Caudate nucleus (tissue), 63 donors: ENCODE measurements at places on chromosomes 4 and X.

- no peak for DNase-seq
Observed at GRCh38 chr4:46462733-46463132, 72.8 kb upstream of the GABRA2 start.

DNA sequence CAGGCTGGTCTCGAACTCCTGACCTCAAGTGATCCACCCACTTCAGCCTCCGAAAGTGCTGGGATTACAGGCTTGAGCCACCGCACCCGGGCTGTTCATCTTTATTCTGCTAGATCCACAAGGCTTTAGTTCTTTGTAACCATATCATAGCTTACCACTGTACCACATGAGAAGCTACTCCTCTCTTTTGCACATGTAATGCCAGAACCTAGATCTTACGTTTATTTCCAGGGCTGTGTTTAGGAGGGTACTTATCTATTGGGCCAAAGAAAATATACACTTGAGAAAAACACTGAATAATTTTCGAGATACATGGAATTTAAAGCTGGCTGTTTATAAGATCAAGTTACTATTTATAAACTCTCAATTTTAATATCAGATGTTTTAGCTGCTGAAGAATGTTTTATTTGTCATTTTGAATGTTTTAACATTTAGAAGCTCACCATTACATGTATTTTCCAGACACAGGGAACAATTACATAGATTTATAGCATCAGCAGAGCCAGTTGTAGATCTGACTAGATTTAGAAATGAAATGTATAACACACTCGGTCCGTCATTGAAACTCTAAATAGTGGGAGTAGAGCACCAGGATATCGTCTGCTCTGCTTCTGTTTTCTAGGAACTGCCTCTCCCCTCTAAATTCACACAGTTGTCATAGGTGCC lies 155.3 kb upstream of the HAND2 start:
- DNase-seq: no peak

DNA sequence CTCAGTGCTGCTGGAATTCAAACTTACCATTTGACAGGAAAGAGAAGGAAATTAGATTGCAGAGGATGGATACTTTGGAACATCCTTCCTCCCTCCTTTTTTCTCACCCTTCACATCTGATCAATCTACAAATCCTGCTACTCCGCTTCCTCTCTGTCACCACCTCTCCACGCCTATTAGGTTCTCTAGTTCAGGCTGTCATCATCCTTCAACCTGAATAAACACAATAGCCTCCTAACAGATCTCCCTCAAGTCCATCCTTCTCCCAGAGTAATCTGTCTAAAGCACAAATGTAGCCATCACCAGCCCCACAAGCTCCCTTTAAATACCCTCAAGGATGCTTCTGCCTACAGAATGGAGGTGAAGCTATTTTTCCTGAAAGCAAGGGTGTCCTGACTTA lies 20.0 kb upstream of the SLAIN2 start:
- DNase-seq: no peak

DNA sequence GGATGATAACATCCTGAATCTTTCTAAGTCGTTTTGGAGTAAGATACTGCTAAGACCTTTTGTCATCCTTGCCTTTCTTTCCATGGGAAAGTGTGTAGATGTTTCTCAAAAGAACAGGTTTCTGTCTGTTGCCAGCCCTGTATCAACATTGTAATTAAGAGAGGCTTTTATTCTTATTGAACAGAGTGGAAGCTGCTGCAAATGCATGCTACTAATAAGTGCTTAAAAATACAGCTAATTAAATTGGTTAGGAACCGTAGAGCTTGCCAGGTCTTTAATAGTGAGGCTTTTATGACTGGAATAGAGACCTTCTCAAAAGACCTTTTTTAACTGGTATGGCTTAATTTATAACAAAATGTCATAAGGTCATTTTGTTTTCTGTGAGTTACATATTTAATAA lies 34.4 kb downstream of the INTU start:
- no peak for DNase-seq

GRCh38 chrX:32514986-32515385 lies 696.4 kb downstream of the DMD start:
- DNase-seq: no peak

GRCh38 chr4:15992167-15992485 lies 29.2 kb upstream of the FGFBP2 start:
- no peak for DNase-seq

DNA sequence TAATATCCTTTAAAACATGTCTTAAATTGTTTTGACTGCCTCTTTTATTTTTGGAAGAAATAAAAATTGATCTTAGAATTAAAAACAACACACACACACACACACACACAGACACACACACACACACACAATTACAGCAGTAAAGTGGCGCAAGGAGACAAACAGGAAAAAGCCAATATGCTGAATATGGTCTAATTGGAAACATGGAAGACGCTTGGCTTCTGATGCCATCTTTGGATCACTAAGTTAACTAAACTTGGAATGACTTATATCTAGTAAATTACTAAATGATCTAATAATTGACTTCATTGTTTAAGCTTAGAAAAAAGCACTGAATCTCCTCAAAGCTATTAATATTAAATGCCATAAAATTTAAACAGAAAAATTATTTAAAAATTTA lies 1093.4 kb downstream of the ADGRL3 start:
- DNase-seq: no peak

- no peak for DNase-seq
Observed at GRCh38 chr4:157587681-157588423, 367.3 kb downstream of the GRIA2 start.

- no peak for DNase-seq
Observed at GRCh38 chrX:132648895-132649294, 160.1 kb upstream of the MBNL3 start.

DNA sequence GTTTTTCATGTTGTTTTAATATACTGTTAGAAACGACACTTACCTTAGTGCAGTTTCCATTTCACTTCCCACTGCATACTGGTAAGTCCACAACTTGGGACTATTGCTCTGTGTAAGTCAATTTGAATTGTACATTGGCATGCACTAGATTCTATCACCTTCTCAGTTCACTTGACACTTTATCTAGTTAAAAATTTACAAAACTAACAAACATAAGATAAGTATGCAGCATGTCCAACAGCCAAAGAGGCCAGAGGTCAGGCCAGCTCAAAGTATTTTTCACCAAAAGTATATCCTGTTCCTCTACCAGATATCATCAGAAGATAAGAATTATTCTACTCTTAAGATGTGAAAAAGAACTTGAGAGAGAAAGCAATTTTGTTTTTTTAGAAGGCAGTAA lies 75.9 kb downstream of the QRFPR start:
- DNase-seq: no peak

- DNase-seq: no peak
Observed at GRCh38 chr4:106312997-106313522, 2.9 kb downstream of the TBCK start.

DNA sequence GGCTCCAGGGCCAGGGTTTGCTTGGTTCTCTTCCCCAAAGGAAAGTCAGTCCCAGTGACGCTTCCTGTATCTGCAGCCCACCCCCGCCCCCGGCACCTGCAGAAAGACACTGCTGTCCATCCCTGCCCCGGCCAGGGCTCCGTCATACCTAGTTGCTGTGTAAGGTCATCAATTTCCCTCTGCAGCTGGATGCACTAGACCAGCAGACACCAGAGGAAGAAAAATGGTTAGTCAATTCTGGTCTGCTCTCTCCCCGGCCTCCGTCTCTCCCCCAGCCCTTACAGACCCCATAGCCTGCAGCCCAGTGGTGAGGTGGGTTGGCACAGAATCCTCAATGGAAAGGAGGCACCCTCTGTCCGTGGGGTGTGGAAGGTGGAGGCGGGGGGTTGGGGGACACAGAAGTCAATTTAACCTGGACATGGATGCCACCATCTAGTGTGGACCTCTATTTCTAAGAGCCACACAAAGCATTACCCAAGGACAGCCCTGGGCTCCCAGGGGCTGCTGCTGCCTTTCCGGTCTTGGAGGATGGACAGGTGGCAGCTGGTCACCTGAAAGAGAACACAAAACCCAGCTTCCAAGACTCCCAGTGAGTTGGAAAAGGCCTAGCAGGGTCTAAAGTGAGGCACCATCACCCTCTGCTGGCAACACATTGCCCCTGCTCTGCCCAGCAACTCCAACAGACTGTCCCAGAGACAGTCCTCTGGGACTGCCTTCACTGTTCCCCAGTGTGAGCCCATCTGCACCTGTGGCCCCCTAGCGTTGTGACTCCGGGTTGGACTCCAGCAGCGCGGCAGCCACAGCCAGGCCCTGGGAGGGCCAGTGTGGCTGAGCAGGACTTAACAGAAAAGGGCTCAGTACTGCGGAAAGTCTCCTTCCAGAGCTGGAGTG lies 40.2 kb upstream of the NHSL2 start:
- DNase-seq: no peak

- DNase-seq: no peak
Observed at GRCh38 chr4:75003979-75004378, 71.1 kb downstream of the PARM1 start.

DNA sequence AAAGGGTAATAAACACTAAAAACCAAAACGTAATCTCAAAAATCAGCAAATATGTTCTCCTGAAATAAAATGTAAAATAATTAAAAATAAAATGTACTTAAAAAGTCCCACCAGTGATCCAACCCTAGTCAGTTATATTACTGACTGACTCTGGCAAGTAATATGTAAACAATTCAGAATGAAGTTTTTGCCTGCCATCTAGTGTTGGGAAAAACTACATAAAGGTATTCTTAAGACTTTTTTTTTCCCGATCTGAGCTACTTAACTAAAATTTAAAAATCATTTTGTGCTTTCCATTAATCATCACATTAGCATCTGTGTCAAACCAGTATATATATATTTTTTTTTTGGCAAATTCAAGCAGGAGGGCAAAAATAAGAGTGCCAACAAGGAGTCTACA lies 24.0 kb downstream of the RCHY1 start:
- DNase-seq: no peak

DNA sequence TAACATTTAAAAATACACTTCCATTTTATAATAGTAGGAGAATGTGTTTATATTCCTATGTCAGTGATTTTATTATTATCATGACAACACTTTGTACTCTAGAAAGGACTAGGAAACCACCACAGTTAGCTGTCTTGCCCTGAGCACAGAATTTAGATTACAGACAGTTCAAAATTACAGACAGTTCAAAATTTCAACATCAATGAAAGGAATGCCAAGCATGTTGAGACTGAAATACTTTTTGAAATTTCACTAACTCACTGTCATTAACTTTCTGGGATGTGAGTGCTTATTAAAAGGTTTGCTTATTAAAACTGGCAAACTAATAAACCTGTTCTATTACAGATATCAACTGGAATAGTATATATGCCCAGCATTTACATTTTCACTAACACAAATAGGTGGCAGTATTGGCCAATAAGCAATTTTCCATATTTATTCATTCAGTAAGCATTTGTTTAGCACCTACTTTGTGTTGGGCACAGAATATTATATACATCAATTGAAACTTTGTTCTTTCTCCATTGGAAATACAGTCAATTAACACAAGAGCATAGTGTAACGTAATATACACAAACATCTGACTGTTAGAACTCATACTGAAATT lies 179.4 kb downstream of the FBXW7 start:
- DNase-seq: no peak

DNA sequence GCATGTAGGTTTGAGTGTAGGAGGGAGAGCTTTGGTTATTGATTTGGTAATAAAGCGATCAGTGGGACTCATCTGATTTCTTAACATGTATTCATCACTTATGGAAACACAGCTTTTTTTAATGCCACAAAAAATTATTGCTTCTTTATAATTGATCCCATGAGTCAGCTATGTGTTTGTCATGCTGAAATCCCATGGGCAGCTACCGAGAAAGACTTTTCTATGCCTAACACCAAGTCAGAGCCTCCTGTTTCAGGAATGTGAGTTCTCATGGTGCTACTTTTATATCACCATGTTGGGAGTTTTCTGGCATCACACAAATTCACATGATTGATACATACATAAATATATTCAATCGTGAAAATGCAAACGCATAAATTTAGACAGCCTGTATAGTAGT lies 165.7 kb downstream of the RAPGEF2 start:
- DNase-seq: no peak

- no peak for DNase-seq
Observed at GRCh38 chr4:126486377-126486776, 1146.4 kb upstream of the INTU start.

DNA sequence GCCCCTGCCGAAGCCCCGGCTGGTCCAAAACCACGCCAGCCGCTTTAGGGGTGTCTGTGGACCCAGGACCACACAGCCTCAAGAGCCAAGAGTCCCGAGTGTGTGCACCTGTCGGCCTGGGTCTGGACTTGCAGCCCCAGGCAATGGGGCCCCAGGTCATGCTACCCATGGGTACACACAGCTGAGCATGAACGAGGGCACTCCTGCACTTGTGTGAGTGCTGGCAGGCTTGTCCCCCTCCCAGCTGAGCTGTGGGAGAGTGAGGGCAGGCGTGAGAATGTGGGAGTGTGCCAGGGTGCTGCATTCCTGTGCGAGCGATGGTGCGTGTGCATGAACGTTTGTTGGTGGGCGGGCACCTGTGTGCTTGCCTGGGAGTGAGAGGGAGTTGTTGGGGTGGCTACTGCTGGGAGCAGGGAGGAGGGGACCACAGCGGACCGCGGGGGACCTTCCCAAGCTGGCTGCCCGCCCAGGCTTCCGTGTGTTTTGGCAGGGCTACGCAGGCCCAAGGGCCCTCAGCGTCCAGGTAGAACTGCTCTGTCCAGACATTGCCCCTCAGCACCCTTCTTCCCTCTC lies 30.8 kb downstream of the BLOC1S4 start:
- DNase-seq: no peak

DNA sequence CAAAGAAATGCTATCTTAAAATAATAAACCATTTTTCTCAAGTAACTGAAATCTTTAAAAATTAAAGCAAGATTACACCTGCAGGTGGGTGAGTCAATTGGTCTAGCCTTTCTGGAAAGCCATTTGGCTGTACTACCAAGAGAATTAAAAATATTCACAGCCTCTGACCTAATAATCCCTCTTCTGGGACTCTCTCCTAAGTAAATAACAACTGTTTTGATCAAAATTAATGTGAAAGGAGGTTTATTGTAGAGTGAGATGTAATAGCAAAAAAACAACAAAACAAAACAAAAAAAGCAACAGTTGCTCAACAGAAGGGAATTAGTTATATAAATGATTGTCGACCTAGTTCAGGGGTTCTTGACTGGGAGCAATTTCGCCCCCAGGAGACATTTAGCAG lies 89.0 kb downstream of the GEMIN8 start:
- no peak for DNase-seq

DNA sequence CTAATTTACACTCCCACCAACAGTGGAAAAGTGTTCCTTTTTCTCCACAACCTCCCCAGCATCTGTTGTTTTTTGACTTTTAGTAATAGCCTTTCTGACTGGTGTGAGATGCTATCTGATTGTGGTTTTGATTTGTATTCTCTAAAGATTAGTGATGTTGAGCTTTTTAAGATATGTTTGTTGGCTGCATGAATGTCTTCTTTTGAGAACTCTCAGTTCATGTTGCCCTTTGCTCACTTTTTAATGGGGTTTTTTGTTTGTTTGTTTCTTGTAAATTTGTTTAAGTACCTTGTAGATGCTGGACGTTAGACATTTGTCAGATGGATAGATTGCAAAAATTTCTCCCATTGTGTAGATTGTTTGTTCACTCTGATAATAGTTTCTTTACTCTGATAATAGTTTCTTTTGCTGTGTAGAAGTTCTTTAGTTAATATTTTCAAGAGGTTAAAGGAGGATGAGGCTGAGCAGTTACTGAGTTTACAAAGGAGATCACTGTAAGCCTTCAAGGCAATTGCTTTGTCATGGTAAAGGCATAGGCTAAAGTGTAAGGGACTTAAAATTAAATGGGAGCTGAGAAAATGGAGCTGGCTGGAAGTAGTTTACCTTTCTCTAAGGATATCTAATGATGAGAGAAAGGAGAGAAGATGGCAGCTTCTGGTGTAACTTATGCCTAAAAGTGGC lies 323.4 kb downstream of the PCDH7 start:
- DNase-seq: no peak

- DNase-seq: no peak
Observed at GRCh38 chr4:63728480-63729177, 680.6 kb downstream of the TECRL start.
